NCI-H446 treated with DMSO at 0.1 percent for 48 hours (cell line): ENCODE measurements at places on chromosomes 4 and X.
A peak's percentile ranks its signal among the peaks of the same experiment; 100 is the strongest.

GRCh38 chr4:97593248-97593647 lies 550.0 kb downstream of the STPG2 start:
- DNase-seq, result no peak

GRCh38 chr4:892780-893179 lies 39.3 kb downstream of the GAK start:
- DNase-seq, result no peak

- DNase-seq, result no peak
Measured at GRCh38 chr4:88991746-88992145, 65.2 kb downstream of the FAM13A start.

GRCh38 chr4:144350706-144351105 lies 210.2 kb upstream of the GYPA start:
- DNase-seq, result no peak

DNA sequence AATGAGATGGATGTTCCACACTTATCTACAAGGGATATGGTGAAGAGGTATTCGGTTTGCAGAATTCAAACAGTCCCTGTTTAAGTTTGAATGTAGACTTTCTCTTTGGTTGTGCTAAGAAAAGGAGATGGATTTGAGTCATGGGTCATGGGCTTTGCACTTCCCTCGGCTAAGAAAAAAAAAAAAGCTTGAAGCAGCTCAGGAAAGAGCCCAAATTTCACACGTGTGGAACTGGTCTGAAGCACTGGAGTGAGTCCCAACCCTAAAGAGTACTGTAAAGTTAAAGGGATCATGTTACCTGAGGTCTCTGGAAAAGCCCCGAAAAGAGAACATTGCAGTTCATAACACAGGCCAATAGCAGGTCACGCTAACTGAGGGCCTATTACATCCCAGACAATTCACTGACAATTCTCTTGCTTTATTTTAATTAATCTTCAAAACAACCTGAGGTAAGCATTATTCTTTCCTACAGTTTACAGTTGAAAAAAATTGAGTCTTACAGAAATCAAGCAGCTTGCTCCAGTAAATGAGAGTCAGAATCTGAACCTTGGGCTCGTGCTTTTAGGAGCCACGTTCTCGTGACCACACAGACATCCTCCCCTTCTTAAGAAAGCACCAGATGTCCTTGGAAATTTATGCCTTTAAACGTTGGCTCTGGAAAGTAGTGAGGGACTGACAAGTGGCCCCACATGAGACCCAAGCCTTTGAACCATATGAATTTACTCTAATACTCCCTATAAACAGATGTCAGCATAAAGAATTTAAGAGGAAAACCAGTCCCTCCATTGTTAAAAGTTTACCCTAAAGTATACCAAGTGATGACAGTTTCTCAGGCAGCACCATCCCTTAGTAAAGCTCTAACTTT lies 89.3 kb downstream of the MAD2L1 start:
- DNase-seq, result no peak

DNA sequence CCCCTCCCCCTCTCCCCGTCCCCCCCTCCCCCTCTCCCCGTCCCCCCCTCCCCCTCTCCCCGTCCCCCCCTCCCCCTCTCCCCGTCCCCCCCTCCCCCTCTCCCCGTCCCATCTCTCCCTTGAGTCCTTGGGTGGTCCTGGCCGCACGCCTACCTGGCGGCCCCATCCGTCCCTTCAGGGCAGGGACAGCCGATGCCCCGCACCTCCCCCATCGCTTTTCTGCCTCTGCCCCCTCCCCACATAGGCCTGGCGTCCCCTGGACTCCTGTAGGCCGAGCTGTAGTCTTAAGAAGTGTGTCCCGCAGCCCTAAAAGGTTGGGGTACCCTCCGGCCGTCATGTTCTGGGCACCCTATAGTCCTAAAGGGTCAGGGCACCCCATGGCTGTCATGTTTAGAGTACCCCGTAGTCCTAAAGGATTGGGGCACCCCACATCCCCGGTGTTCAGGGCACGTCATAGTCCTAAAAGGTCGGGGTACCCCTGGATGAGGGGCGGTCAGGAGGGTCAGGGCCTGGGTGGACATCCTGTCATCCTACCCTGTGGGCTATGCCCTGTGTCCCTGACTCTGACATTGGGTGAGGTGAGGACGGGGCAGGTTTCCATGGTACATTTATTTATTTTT lies 10.8 kb upstream of the GTPBP6 start:
- no peak for DNase-seq

- peak; percentile 5 for DNase-seq
Measured at GRCh38 chr4:10007793-10008608, 13.3 kb downstream of the SLC2A9 start.

GRCh38 chr4:122328893-122329292 lies 49.9 kb upstream of the ADAD1 start:
- no peak for DNase-seq

DNA sequence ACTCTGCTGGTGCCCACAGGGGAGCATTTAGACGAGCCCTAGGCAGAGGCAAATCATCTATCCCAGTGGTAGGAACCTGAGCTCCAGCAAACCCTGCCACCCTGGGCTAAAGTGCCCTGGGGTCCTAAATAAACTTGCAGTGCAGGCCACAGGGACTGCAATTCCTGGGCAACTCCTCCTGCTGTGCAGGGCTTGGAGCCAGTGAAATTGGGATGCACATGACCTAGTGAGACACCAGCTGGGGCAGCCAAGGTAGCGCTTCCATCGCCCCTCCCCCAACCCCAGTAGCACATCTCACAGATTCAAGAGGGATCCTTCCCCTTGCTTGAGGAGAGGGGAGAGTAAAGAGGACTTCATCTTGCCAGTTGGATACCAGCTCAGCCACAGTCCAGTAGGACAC lies 44.1 kb downstream of the CHRNA9 start:
- no peak for DNase-seq

DNA sequence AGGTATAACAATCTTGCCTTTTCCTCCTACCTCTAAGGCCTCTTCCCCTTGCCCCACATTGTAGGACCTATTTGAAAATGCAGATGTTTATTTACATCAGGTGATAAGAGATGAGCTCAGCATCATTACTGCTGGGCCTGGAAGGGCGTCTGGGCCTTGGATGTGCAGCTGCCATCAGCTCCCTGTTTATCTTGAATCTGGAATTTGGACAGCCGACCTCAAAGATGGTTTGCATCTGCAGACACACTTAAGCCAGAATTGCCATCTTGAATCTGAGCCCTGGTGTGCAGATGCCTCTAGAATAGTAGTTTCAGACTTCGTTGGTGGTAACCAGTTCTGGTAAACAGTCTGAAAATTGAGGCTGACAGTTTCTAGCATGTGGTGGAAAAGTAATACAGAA lies 59.0 kb downstream of the FAM193A start:
- no peak for DNase-seq

DNA sequence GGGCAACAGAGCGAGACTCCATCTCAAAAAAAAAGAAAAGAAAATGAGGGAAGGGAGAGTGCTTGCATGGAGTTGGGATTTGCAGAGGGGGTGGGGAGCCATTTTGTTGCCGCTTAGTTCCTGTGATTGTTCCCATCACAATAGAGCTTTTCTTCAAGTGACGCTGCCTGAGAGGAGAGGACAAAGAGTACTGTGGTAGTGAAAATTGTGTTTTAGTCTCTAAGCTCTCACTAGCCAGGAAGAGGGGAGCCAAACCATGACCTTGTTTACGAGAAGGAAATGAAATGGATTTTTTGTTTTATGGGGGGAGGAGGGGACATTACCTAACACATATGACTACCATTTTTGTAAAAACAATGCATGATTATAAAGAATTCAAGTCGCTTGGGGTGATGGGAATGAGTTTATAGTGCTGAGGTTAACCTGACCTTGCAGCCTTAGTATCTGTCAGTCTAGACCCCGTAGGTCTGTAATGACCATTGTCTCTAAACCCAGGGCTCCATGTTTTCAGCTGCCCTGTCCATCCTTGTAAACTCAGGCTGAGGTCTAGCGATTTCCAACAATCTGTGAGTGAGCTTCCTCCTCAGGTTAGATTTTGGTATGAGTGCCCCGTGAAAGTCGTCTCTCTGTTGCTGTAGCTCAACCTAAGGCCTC lies 18.8 kb downstream of the SRD5A3 start:
- no peak for DNase-seq

DNA sequence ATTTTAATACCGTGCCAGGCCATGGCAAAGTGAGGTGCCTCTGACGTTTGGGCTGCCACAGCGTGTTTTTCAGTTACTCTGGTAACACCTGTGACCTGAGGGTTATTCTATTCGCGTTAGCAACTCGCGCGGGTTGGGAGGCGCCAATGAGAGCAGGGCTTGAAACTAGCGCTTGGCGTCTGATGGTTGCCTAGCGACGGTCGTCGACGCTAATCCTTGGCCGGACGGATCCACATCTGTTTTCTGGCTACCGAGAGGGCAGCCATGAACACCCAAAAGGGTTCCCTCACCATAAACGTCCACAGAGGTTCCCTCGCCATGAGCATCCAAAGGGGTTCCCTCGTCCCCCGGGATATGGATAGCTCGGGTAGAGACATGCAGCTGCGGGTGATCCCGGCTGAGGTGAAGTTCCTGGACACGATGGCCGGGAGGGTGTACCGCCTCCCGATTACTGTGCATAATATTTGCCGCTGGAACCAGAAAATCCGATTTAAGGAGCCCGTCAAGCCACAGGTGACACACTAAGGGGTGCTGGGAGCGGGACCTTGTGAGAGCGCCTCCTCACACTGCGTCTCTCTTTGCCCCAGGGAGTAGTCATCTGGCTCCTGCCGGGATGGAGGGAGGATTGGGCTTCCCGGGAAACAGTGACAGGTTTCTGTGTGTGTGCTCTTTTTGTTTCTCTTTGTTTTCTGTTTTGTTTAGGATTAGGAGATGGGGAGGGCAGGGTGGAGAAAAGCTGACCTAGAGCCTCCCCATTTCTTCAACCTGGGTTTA lies at the start of gene CFAP47:
Gene CFAP47, plus strand, starts transcription at position 199 of the 774 bp plus-strand sequence. Its CDS starts 66 bp downstream, at position 265.
- DNase-seq, result no peak

GRCh38 chrX:67787196-67787595 lies 243.4 kb downstream of the AR start:
- DNase-seq, result no peak

DNA sequence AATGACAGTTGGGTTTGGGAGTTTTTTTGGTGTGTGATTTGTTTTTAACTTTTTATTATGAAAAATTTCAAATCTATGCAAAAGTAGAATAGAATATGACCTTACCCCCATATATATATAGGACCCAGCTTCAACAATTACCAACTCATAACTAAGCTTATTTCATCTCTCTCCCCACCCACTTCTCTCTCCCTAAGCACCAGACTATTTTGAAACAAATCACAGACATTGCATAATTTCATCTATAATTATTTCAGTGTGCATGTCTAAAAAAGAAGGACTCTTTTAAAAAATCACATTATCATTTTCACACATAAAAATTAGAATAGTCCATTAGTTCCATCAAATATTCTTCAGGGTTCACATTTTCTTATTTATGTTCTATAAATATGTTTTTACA lies 28.3 kb upstream of the NKX6-1 start:
- no peak for DNase-seq

GRCh38 chr4:55849724-55850123 lies 3.7 kb upstream of the EXOC1 start:
- DNase-seq, result no peak

DNA sequence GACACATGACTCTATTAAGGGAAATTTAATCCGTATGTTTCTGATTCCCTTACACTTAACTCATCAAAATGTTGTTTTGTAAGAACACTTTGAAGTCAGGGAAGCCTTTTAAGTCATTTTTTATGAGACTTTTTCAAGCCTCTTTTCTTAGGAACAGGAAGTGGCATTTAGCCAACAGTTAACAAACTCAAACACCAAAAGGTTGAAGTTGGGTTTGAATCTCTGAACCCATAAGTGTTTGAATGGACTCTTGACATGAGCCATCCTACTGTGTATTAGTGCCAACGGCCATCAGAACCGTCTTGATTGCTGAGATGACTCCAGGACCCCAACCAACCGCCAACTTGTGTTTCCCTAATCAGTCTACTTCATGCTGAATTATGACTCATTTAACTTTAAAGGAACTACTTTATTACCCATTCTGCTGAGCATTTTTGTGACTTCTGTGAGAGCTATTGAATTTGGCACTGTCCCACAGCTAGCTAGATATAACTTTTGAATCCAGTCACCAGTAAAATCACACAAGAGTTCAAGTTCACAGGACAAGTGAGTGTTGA lies 209.1 kb upstream of the FAT1 start:
- DNase-seq, result no peak

GRCh38 chr4:140790765-140791164 lies 34.6 kb upstream of the TBC1D9 start:
- DNase-seq, result no peak

GRCh38 chr4:18075823-18076433 lies 54.4 kb upstream of the LCORL start:
- DNase-seq, result no peak

- no peak for DNase-seq
Measured at GRCh38 chrX:46912603-46913491, 626 bp downstream of the JADE3 start.
